ENCODE measurements at places on chromosomes 12 and 14. TPM values are rescaled to one million over a fixed set of nuclear protein-coding genes. Genes with fewer than 3 reads are reported as not detected.

Gene SLC38A4
- total RNA-seq = 0.65 TPM

DNA sequence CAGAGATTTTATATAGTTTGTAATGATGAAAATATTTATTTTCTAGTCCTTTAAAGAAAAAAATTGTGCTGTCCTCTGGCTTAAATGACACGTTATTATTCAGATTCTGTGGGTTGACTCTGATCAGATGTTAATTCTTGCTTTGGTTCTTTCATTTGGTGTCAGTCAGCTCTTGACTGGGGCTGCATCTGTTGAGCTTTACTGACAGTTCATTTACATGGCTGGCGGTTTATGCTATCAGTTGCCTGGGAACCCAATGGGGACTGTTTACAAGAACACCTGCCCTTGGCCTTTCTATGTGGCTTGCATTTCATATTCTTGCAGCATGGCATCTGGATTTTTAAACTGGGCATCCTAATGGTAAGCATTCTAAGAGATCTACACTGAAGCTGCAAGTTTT lies 667.1 kb upstream of the FBXO33 start:
- H3K4me3 ChIP-seq = no peak overlapping the region
- no peak for DNase-seq
- H3K4me1 ChIP-seq = no peaks in the 10 kb centered on the region
- no peaks in the 10 kb centered on the region for H3K27me3 ChIP-seq
- H3K36me3 ChIP-seq = no peaks in the 10 kb centered on the region
- no peak overlapping the region for H3K27ac ChIP-seq

- no peak overlapping the region for H3K4me3 ChIP-seq
- peak overlapping the region; percentile 16 for H3K27ac ChIP-seq
- H3K4me1 ChIP-seq = no peaks in the 10 kb centered on the region
These were observed 3.1 kb upstream of the PNMA1 start for GRCh38 chr14:73717266-73717665.

DNA sequence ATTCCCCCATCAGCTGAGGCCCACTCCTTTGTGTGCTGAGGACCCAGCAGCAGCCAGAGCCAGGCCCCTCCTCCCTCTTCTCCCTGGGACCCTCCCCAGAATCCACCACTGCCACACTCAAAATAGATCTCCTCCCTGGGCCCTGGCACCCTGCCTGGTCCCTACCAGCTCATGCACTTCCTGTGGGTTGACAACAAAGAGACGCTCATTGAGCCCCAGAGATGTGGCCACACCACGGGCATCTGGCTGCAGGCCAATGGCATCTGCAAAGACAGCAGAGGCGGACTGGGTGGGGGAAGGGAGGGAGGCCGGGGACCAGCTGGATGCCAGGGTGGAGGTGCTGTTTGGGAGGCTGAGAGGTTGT lies 16.0 kb upstream of the ENDOU start:
- H3K27ac ChIP-seq = no peak overlapping the region
- no peaks in the 10 kb centered on the region for H3K27me3 ChIP-seq
- no peak overlapping the region for H3K4me3 ChIP-seq
- DNase-seq = peak; percentile 88

DNA sequence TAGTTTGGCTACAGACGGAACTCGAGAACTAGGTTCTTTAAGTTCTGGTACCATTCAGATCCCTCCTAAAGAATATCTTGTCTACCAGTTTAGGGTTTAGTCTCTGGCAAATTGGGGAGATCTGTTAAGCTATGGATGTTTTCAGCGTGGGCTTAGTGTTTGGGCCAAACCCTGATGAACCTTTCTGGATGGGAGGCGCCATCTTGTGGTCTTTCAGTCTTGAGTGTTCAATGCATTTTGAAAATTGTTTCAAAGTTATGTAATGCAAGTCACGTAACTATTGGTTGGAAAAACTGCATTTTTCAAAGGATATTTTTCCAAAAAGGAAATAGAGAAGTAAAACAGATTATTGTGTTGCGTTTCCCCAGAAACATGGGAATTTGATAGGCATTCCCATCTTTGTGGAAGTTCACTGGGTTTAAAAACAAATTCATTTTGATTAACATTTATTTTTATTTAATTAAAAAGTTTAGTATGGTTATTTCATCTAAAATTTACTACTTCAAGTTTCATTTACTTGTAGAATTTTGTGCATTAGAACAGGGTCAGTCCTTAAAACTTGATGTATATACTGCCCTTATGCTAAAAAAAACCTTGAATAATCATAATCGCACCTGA lies 169.0 kb downstream of the PRIMA1 start:
- H3K4me1 ChIP-seq = no peaks in the 10 kb centered on the region
- no peaks in the 10 kb centered on the region for H3K36me3 ChIP-seq
- H3K27ac ChIP-seq = no peak overlapping the region
- DNase-seq = no peak

GRCh38 chr14:76195003-76195402 lies 43.3 kb downstream of the GPATCH2L start:
- H3K4me3 ChIP-seq = no peak overlapping the region
- H3K4me1 ChIP-seq = no peaks in the 10 kb centered on the region
- H3K36me3 ChIP-seq = peaks cover 7% of the 10 kb centered on the region
- no peak for DNase-seq
- H3K27ac ChIP-seq = no peak overlapping the region
- no peaks in the 10 kb centered on the region for H3K27me3 ChIP-seq

Gene FOXN4
- not detected for total RNA-seq

DNA sequence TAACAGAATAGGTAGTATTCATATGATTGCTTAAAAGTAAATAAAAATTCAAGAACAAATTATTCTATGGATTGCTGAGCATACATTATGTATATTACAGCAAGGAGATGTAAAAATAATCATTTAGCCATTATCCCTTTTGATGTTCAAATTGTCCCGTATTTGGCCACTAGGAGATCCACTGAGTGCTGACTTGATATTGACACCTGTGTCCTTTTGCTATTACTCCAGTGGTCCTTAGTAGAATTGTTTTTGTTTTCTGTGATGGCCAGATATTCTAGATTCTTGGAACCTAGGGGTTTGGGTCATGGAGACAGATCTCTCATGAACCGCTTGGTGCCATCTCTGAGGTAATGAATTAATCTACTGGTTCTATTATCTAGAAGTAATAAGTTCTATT lies 16.8 kb downstream of the ERO1A start:
- no peaks in the 10 kb centered on the region for H3K27me3 ChIP-seq
- no peaks in the 10 kb centered on the region for H3K4me1 ChIP-seq
- H3K36me3 ChIP-seq = peaks cover 3% of the 10 kb centered on the region
- no peak overlapping the region for H3K4me3 ChIP-seq
- DNase-seq = no peak

DNA sequence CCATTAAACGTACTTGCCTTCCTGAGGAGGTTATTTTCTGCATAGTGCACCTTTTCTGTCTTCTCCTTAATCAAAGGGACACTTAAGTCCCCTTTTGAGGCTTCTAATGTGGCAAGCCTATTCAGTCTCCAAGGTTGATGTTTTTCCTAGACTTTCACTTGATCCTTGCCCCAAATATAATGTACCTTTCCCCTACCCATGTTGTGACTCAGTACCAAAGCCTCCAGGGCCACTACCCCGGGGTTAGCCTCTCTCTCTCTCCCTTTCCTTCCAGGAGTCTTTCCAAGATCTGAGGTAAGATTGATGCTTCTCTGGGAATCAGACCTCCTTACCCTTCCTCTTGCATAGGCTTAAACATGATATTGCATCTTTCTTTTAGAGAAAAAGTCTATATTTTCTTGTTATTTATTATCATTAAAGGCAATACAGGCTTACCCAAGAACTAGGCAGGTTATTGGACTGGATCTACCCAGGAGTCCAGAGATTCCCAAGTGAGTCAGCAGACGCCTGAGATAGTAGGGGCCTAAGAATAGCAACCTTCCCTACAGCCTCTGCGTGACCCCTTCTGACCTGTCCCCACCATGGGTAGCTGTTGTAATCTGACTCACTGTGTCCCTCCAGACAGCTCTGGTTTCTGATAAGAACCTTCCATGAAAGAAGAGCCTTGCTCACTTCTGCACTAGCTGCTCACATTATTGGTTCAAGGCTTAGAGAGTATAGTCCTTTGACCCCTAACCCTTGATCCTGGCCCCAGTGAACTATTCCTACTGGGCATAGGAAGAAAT lies 172.9 kb downstream of the ZFP36L1 start:
- H3K4me3 ChIP-seq = no peak overlapping the region
- H3K27ac ChIP-seq = no peak overlapping the region
- peaks cover 4% of the 10 kb centered on the region for H3K4me1 ChIP-seq
- H3K27me3 ChIP-seq = no peaks in the 10 kb centered on the region
- H3K36me3 ChIP-seq = no peaks in the 10 kb centered on the region

Gene ABCD2
- total RNA-seq = 0.75 TPM

Gene ARG2
- total RNA-seq = 4.1 TPM

- DNase-seq = no peak
- no peaks in the 10 kb centered on the region for H3K4me1 ChIP-seq
- no peaks in the 10 kb centered on the region for H3K36me3 ChIP-seq
- H3K4me3 ChIP-seq = no peak overlapping the region
- no peaks in the 10 kb centered on the region for H3K27me3 ChIP-seq
These were observed 20.9 kb downstream of the NR1H4 start for GRCh38 chr12:100494538-100494937.

DNA sequence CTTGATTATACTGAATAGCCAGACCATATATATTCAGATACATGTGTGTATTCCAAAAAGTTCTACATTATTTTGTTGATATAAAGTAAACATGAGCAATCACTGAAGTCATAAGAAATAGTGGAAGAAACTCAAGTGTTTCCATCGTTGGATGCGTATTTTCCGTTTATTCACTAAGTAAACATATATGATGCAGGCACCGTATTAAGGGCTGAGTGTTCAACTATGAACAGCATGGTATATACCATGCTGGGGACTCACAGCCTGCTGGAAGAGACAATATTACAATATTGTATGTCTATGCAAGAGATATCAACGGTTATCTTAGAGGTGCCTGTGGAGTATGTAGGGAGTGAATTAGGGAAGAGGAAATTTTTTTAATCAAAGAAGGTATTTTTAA lies 1.2 kb downstream of the PYROXD1 start:
- H3K27ac ChIP-seq = no peak overlapping the region
- no peak for DNase-seq
- peak overlapping the region; percentile 91 for H3K4me3 ChIP-seq
- H3K27me3 ChIP-seq = no peaks in the 10 kb centered on the region

DNA sequence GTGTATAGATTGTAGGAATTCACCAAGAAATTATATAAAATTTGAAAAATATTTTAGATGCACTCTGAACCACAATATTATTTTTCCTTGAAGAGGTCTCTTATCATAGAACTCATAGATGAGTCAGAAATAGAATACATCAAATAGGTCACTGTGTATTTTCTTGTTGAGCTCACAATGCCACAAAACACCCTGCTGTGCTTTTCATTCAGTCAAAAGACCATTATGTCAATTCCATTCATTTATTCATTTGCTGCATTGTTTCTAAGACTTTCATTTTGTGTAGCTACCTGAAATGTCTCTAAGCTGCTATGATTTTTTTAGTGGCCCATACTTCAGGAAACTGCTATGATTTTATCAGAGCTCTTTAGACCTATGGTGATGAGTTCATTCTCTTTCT lies 231.9 kb upstream of the AVPR1A start:
- H3K4me3 ChIP-seq = no peak overlapping the region
- no peaks in the 10 kb centered on the region for H3K4me1 ChIP-seq
- H3K27me3 ChIP-seq = no peaks in the 10 kb centered on the region
- H3K36me3 ChIP-seq = no peaks in the 10 kb centered on the region

Gene DPPA3
- not detected for total RNA-seq

- H3K36me3 ChIP-seq = no peaks in the 10 kb centered on the region
- no peaks in the 10 kb centered on the region for H3K4me1 ChIP-seq
- no peak overlapping the region for H3K4me3 ChIP-seq
- DNase-seq = no peak
These were observed 309.6 kb upstream of the ATXN7L3B start for GRCh38 chr12:74227846-74228545.

GRCh38 chr14:104585966-104586697 lies 6.6 kb downstream of the C14orf180 start:
- DNase-seq = peak; percentile 86
- no peaks in the 10 kb centered on the region for H3K36me3 ChIP-seq
- H3K4me1 ChIP-seq = no peaks in the 10 kb centered on the region
- H3K27me3 ChIP-seq = no peaks in the 10 kb centered on the region
- H3K4me3 ChIP-seq = no peak overlapping the region

Gene SPRYD3
- 71.6 TPM for total RNA-seq

DNA sequence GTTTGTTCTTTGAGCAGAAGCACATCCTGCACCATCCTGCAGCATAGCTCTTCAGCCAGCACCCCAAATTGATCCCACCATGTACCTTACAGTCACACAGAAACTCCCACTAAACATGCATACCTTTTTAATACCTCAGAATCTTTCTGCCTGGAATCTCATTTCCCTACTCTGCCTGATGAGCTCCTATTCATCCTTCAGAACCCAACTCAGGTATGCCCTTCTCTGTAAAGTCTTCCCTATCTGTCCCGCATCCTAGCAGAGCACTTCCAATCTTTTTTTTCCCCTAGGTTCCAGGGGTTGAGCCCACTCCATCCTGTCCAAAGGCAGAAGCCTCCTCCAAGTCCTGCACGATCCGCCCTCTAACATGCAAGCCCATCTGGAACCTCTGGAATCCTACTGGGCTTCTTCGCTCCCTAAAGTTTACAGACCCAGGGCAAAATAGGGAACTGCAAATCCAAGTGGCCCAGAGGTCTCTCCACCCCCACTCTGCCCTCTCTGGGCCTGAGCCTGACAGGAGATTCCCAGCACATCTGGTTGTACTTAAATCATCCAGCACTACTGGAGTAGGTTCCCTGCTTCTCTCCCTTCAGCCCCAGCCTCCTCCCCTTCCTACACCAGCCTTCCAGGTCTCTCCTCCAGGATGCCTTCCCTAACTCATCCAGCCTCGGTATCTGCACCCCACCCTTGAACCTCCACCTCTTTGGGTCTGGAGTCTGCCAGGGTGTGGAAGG lies 4.1 kb upstream of the FIGNL2 start:
- no peak overlapping the region for H3K4me3 ChIP-seq
- no peak overlapping the region for H3K27ac ChIP-seq
- no peaks in the 10 kb centered on the region for H3K27me3 ChIP-seq
- no peak for DNase-seq
- no peaks in the 10 kb centered on the region for H3K4me1 ChIP-seq

GRCh38 chr12:126708492-126708896 lies 1558.5 kb upstream of the TMEM132C start:
- no peak overlapping the region for H3K4me3 ChIP-seq
- DNase-seq = no peak
- no peaks in the 10 kb centered on the region for H3K36me3 ChIP-seq
- H3K27me3 ChIP-seq = no peaks in the 10 kb centered on the region
- no peaks in the 10 kb centered on the region for H3K4me1 ChIP-seq

- no peak overlapping the region for H3K4me3 ChIP-seq
- DNase-seq = no peak
- no peaks in the 10 kb centered on the region for H3K27me3 ChIP-seq
- H3K4me1 ChIP-seq = no peaks in the 10 kb centered on the region
- H3K27ac ChIP-seq = no peak overlapping the region
These were observed 7.3 kb upstream of the ITFG2 start for GRCh38 chr12:2805143-2805520.
